ENCODE measurements at places on chromosomes 11 and 22. TPM values are rescaled to one million over a fixed set of nuclear protein-coding genes. Genes with fewer than 3 reads are reported as not detected.

DNA sequence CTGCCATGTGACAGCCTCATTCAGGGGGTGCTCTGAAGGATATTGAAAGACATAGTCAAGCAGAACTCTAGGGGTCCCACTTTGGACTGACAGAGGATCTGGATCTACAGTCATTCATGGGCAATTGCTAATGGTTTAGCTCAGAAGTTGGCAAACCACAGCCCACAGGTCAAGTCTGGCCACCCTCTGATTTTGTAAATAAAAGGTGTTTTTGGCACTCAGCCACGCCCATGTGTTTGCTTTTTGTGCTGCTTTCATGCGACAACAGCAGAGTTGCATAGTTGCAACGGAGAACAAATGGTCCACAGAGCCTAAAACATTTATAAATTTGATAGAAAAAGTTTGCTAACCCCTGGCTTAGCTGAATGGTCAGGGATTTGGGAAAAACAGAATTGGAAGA is 41.7 kb downstream of the RPS6KA4 start:
- no peak overlapping the region for H3K4me3 ChIP-seq
- no peaks in the 10 kb centered on the region for H3K36me3 ChIP-seq
- no peak for ATAC-seq
- H3K27me3 ChIP-seq: peaks cover 33% of the 10 kb centered on the region
- H3K27ac ChIP-seq: no peak overlapping the region
- H3K4me1 ChIP-seq: no peaks in the 10 kb centered on the region

- no peak overlapping the region for H3K4me3 ChIP-seq
- no peaks in the 10 kb centered on the region for H3K4me1 ChIP-seq
- no peak overlapping the region for H3K27ac ChIP-seq
- no peaks in the 10 kb centered on the region for H3K27me3 ChIP-seq
- ATAC-seq: no peak
- no peaks in the 10 kb centered on the region for H3K36me3 ChIP-seq
Observed at GRCh38 chr11:86383041-86383955, 8.6 kb downstream of the CCDC81 start.

The H19 gene
- total RNA-seq: not detected

DNA sequence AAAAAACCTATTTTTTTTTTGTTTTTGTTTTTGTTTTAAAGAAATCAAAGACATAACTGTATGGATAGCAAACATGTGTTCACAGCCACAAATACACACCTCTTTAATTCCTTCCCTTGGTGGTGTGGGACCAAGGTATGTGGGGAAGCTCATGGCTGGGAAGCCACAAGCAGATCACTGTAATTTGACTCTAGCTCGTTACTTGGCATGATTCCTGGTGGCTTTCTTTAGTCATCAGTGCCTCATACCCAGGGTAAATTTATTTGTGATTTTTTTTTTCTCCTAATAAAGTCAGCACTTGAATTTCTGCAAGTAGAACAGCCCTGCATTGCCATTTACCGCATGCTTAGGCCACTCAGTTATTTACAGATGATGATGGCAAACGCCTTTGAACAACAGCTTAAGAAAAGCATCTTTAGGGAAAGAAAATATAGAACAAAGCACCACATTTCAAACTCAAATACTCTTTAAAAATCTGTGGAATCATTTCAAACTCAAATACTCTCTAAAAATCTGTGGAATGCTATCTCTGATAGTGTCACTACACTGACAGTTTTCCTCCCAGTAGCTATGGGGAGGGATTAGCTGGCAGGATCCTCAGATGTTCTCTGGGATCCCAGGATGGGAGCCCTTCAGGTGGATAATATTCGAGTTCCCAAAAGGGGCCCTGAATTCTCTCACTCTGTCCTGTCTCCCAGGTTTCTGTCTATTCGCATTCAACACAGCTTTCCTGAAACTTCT is 687.2 kb downstream of the OPCML start:
- no peaks in the 10 kb centered on the region for H3K36me3 ChIP-seq
- H3K27me3 ChIP-seq: no peaks in the 10 kb centered on the region
- no peak overlapping the region for H3K4me3 ChIP-seq
- ATAC-seq: no peak
- H3K4me1 ChIP-seq: no peaks in the 10 kb centered on the region

DNA sequence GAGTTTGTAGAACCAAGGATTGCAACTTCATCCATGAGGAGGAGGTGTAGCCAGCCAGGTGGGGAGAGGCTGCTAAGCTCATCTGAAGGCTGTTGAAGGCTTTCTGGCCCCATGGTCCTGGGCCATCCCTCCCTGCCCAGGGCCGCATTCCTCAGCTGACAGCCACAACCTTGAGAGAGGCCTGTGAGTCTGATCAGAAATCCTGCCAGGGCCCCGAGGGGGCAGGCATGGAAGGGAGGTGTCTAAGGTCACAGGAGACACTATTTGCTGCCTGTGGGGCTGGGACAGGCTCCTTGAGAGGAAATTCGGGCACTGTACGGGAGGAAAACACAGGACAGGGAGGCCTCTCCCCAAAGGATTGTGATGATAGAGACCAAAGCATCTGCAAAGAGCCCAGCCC is 88.1 kb upstream of the IGLL5 start:
- no peaks in the 10 kb centered on the region for H3K27me3 ChIP-seq
- no peaks in the 10 kb centered on the region for H3K36me3 ChIP-seq
- H3K27ac ChIP-seq: no peak overlapping the region
- ATAC-seq: no peak

The APOL3 gene
- 99.3 TPM for total RNA-seq

DNA sequence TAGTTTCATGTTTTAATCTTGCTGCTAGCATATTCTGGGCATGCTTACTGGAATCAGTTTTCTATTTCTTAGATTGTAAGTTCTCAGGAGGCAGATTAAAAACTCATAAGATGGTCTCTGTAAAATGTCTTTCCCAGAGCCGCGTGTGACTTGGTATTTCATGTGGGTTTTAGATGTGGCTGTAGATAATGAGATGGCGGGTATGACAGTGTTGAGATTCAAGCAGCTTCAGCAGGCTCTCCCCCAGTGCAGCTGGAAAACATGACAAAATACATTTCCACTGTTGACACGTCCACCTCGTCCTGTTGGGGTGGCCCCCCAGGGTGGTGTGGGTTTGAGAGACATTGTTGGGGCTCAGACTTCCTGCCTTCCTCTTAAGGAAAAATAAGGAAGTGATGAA is 106.8 kb downstream of the KIRREL3 start:
- peaks cover 5% of the 10 kb centered on the region for H3K4me1 ChIP-seq
- ATAC-seq: peak; percentile 37
- no peak overlapping the region for H3K27ac ChIP-seq
- H3K27me3 ChIP-seq: peaks cover 8% of the 10 kb centered on the region

All from activated T-helper 17 cell treated with anti-CD3 and anti-CD28 coated beads, Interleukin-2, amount 50 U/mL, for 72 hours (primary cell).